ENCODE measurements at places on chromosomes 5 and 9.

- DNase-seq, result no peak
Observed at GRCh38 chr5:110058175-110058574, 368.4 kb downstream of the MAN2A1 start.

GRCh38 chr9:89501311-89501898 lies 3.5 kb upstream of the SEMA4D start:
- DNase-seq, result no peak

GRCh38 chr5:76154009-76154690 lies 71.0 kb downstream of the SV2C start:
- no peak for DNase-seq

GRCh38 chr9:89328064-89328463 lies 9.8 kb downstream of the SECISBP2 start:
- no peak for DNase-seq

GRCh38 chr9:98905015-98905414 lies 38.7 kb upstream of the COL15A1 start:
- no peak for DNase-seq

DNA sequence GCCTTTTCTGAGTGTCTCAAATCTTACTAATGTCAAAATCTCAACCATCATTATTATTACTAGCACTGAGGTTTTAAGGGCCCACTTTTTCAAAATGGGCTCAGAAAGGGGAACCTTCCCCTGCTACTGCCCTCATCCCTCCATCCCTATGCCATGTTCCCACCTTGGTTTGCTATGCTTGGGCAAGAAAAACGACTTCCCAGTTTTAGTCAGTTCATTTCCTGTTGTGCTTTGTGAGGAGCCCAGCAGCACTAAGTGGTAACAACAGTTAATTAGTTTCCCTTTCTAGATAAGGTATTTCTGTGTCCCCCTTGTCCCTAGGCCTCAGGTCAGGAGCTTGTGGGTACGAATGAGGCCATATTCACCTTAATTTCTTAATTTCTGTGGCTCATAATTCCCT lies 595.2 kb downstream of the RAB3C start:
- DNase-seq, result no peak

Measured in stimulated activated CD8-positive, alpha-beta memory T cell treated with anti-CD3 and anti-CD28 coated beads, Interleukin-4, amount 100 ng/mL, for 4 hours (primary cell).